ENCODE measurements at places on chromosomes 3 and 15.

GRCh38 chr3:8599146-8599545, 45.5 kb downstream of the SSUH2 start:
- no peak for DNase-seq

DNA sequence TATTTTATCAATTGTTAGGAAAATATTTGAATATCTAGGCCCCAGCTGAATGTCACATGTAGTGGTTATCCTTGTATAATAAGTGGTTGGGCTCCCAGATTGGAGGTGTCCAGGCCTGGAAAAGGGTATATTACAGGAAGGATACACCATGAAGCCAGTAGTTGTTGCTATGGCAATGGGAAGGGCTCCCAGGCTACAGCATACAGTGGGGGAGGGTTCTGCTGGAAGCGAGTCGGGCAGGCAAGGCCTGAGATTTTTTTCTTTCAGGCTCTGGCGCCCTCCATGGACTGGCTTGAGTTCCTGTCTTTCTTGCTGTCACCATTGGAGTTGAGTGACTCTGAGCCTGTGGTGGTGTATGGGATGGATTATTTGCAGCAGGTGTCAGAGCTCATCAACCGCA, 8.9 kb downstream of the ECE2 start:
- DNase-seq = peak; percentile 82

DNA sequence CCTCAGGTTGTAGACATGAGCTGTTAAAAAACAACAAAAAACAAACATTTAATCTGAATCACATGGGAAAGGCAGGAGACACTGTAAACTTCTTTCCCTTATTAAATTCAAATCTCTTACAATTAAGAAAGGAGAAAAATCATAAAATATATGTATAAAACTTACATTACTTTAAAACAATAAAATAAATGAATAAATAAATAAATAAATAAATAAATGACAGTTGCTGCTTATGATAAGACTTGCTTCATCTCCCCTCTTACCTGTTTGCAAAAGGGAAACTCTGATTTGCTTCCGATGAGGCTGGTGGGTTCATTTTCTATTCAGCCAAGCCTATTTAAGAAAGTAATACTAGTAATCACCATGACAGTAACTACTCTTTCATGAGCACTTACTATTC, 353.4 kb upstream of the TBL1XR1 start:
- no peak for DNase-seq

- no peak for DNase-seq
Observed at GRCh38 chr3:70981231-70981880, 602.2 kb downstream of the FOXP1 start.

GRCh38 chr3:44359146-44359751, 20.7 kb downstream of the TCAIM start:
- no peak for DNase-seq

DNA sequence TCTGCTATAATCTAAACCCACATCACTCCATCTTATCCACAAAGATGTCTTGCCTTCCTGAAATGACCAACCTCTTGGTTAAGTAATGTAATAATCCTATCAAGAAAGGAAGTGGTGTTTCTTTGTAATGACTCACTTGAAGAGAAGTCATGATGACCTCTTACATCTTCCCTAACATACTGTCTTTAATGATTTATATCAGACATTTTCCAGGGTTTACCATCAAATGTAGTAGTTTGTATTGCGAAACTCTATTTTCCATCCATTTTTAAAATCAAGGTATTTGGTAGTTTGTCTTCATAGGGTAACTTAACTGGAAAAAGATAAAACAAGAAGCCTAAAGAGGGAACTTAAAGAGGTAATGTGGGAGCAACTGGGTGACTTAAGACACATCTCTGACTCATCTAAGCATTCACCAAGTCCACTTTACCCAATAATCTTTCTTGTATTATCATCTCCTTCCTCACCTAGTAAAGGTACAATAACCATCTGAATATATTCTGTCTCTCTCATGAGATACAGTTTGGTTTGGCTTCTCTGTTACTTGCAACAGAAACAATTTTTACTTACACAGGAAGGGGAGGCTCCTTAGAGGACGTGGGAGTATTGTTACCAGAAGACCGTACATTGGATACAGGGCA, 5.7 kb upstream of the MAPK6 start:
- no peak for DNase-seq

GRCh38 chr3:183794452-183794851, 30.9 kb downstream of the MAP6D1 start:
- no peak for DNase-seq

DNA sequence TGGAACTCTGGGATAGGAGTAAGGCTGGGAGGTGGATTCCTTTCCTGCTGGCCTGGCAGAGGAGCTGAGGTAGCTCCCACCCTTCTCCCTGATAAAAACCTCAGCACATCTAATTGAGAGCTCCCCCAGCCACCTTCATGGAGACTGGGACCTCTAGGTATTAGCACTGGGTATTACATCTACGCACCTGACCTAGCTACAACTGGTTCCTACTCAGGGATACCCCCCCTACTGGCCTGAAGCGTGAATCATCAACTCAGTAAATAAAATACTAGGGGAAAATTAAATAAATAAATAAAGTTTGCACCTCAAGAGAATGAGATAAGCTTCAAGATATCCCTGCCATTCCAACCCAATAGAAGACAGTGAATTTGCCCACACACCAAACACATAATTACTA, 140.4 kb downstream of the NEK10 start:
- DNase-seq = no peak

GRCh38 chr15:57421551-57421950, 45.2 kb downstream of the CGNL1 start:
- DNase-seq = no peak

GRCh38 chr3:31384117-31384516, 148.6 kb upstream of the STT3B start:
- DNase-seq = no peak

- DNase-seq = no peak
Observed at GRCh38 chr3:55816794-55817576, 329.9 kb upstream of the WNT5A start.

GRCh38 chr3:119717520-119717919, 14.7 kb downstream of the CFAP91 start:
- DNase-seq = no peak

DNA sequence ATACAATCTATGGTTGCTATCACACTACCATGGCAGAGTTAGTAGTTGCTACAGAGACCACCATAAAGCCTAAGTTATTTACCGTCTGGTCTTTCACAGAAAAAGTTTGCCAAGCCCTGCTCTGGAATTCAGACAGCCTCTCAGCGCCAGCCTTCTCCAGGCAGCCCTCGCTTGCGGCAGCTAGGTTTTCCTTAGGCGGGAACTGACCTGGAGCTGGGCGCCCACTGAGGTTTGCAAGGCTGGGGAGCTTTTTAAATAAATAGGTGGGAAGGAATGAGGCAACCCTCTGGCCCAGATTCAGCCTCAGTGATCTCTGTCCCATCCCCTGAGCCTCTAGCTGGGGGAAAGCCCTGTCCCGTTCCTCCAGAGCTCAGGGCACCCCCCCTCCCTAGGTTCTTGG, 1.2 kb downstream of the CTSH start:
- DNase-seq = no peak

DNA sequence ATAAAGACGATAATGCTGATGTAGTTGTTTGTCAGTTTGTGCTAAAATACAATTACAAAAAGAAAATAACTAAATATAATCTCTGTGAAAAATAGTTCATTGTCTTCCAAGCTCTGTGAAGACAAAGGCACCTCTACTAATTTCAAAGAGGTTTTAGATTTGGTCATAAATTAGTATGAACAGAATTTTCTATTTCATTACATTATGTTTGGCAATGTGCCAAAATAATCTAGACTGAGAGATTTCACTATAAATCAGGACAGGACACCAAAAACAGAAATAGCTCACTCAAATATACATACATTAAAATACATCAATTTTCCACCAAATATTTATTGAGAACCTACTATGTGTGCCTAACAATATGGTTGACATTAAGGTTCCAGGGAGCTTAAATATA, 264.9 kb upstream of the CCDC54 start:
- DNase-seq = no peak

DNA sequence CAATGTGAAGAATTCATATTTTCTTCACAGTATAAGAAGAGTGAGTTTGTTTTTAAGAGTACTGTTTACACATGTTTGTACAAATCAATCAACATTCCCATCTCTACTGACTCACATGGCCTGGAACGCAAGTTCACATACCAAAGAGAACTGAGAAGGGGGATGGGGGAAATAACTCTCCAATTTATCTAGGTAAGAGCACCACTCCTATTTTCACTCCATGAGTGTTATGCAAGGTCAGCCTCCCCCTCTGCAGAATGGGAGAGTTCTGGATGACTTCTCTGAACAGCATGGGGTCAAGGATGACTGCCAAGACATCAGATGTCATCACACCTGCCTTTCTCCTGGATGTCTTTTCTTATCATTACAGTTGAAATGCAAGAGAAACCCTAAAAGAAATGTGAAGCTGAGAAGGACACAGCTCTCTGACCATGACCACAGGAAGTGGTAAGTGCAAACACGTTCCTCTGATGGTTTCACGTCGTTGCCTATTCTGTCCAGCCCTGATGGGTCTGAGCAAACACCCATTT, 95.2 kb downstream of the SEMA6D start:
- DNase-seq = no peak

DNA sequence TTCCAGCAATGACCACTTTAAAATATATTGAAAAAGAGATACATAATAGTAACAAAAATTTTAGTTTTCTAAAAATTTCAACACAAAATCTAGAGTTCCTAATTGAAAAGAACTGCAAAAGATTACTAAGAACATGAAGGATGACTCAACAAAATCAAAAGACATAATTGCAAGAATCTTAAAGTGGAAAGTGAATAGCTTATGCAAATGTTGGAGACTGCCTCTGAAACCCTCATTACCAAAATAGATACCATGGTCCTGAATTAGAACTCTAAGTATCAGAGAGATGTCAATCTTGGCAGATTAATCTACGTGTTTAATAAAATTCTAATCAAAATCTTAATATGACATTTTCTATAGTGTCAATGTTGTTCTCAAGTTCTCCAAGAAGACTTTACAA, 60.7 kb upstream of the SGO1 start:
- DNase-seq = no peak

DNA sequence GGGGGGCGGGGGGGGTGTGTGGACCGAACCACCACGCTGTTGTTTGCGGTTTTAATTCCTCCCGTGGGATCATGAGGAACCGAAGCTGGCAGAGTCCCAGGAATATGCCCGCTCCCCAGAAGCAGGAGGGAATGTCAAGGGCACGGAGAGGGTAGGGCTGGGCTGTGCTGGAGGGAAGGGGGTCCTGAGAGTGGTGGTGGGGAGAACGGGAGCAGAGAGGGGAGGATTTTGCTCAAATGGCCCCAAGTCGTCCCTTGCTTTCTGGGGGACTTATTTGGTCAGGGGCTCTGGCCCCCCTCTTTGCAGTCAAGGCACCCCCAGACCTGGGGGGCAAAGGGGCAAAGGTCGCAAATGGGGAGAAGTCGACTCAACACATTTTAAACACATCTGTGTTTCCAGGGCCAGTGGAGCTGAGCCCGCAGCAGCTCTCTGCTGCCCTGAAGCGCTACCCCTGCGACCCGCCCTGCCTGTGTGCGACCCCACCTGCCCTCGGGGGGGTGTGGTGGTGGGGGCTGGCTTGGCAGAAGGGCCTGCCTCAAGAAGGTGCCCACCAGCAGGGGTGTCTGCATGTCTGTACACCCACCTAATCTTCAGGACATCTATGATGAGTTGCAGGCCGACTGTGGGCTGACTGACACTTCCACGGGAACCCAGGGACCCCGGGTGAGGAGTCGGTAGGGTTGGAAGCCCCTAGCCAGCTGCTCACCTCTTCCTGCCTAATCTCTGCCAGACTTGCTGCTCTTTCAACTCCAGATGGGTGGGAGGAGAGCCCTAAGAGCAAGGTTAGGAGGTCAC, 602 bp upstream of the ATP2B2 start:
- no peak for DNase-seq

DNA sequence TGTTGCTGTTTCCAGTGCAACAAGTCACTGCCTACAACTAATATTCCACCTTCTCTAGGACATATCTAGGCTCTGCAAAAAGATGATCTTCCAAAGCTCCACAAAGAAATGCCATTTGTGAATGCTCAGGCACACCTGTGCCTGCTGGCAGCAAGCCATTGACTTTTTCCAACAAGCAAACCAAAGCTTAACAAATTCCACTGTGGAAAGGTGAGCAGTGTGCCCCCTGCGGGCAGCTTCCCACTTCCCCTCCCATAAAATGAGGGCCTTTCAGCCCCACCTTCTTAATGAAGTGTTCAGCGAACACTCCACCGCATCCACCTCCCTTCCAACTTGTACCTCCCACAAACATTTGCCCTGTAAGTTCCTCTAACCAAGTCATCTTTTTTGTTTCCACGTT, 157.5 kb upstream of the SLC24A5 start:
- no peak for DNase-seq

DNA sequence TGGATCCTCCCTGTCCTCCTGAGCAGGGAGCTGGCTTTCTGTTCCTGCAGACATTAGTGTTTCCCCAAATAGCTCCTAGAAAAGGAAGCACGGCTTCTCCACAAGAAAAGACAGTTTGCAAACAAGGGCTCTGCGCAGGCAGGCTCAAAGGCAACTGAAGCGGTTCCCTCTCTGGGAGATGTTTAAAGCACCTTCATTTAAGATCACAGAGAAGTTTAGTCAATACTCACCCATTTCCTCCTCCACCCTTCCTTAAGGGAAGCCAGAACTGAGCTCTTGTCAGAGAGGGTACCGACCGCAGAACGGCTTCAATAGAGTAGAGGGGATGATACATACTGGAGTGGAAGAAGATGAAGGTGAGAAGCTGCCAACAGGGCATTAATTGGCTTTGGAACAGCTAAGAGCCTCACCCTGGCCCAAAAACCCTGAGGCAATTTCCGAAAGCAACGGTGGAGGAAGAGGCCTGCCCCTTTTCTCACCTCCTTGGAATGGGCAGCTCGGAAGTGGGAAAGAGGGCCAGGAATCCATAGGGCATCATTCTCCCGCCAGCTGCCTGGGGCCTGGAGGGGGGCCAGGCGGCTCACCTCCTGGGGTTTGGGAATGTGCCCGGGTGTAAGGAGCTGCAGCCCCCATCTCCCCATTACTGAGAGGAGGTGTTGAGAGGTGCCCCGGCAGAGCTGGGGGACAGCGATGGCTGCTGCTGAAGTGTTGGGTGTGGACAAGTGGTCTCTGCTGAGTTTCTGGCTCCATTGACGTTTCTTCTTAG, 4.8 kb upstream of the EPHB3 start:
- DNase-seq = no peak

- no peak for DNase-seq
Observed at GRCh38 chr3:195609229-195609628, 25.5 kb upstream of the APOD start.

DNA sequence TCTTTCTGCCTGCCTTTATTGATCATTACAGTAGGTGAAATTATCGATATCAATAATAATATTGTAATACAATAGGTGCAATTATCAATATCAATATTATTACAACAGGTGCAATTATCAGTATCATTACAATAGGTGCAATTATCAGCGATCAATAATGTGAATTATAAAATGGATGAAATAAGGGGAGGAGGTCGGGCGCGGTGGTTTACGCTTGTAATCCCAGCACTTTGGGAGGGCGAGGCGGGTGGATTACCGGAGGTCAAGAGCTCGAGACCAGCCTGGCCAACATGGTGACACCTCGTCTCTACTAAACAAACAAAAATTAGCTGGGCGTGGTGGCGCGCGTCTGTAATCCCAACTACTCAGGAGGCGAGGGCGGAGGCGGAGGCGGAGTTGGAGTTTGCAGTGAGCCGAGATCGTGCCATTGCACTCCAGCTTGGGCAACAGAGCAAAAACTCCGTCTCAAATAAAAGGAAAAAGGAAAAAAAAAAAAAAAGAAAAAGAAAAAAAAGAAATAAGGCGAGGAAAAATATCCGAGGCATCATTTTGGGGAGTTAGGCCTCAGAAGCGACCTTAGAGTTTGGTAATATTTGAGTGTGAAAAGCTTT, 611 bp upstream of the BNIP2 start:
- peak; percentile 23 for DNase-seq

- no peak for DNase-seq
Observed at GRCh38 chr3:10090179-10090578, 17.9 kb downstream of the FANCD2OS start.

All from NCI-H2081 treated with DMSO at 0.1 percent for 48 hours (cell line).